Left lobe of liver (tissue), 2 donors: ENCODE measurements at places on chromosomes 1 and 21.

DNA sequence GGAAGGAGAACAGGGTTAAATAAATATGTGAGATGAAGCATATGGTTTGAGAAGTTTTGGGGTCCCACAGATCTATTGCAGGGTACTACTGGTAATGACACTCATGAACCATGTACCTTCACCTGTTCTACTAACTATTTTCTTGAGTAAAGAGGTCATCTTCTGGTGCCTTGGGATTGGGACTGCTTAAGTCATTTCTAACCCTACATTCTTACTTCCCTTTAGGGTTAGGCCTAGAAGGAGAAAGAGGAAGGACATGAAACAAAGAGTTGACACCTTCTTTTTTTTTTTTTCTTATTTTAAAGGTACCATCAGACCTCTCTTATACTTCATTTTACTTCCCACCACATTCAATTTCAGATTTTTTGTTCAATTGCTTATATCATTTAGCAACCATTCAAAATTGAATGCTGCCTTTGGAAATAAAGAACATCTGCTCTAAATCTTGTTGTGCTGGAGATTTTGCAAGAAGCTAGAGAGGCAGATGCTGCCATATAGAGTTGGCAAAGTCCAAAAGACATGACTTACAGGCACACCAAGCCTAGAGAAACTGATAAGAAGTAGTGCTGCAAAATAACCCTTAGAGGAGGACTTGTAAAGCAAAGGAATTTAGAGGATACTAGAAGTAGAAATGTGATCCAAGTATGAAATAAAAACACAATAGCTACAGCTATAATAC, 374.4 kb upstream of the ST6GALNAC5 start:
- DNase-seq, result no peak

- no peak for DNase-seq
These were observed 9.5 kb upstream of the HPDL start for GRCh38 chr1:45317166-45317565.

- no peak for DNase-seq
These were observed 20.0 kb downstream of the YIPF1 start for GRCh38 chr1:53869454-53870117.

GRCh38 chr1:226577401-226578180, 29.0 kb downstream of the STUM start:
- no peak for DNase-seq

DNA sequence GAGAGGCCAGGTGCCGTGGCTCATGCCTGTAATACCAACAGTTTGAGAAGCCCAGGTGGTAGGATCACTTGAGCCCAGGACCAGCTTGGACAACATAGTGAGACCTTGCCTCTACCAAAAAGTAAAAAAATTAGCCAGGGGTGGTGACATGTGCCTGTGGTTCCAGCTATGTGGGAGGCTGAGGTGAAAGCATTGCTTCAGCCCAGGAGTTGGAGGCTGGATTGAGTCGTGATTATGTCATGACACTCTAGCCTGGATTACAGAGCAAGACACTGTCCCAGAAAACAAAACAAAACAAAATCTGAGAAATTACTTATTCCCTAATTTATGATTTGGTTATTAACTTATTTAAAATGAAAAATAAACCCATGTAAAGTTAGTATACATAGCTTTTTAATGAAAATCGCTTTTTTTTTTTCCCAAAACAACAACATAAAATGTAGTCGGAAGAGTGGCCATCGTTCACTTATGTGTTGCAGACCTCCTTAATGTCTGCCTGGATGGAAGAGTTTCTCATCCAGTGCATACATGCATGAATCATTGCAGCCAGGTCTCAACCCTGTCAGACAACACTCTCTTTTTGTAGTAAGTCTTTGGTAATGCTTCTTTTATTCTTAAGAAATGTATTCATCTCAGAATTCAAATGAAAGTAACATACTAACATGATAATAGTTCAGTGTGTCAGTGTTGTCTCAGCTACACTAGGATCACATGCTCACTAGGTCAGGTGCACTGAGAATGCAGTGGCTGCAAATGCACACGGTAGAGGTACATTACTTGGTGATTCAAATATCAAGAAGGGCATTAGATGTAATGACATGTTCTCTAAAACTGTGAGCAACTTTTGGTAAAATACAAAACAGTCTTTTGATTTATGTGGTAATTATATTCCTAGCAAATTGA, 28.0 kb downstream of the ITSN1 start:
- no peak for DNase-seq

DNA sequence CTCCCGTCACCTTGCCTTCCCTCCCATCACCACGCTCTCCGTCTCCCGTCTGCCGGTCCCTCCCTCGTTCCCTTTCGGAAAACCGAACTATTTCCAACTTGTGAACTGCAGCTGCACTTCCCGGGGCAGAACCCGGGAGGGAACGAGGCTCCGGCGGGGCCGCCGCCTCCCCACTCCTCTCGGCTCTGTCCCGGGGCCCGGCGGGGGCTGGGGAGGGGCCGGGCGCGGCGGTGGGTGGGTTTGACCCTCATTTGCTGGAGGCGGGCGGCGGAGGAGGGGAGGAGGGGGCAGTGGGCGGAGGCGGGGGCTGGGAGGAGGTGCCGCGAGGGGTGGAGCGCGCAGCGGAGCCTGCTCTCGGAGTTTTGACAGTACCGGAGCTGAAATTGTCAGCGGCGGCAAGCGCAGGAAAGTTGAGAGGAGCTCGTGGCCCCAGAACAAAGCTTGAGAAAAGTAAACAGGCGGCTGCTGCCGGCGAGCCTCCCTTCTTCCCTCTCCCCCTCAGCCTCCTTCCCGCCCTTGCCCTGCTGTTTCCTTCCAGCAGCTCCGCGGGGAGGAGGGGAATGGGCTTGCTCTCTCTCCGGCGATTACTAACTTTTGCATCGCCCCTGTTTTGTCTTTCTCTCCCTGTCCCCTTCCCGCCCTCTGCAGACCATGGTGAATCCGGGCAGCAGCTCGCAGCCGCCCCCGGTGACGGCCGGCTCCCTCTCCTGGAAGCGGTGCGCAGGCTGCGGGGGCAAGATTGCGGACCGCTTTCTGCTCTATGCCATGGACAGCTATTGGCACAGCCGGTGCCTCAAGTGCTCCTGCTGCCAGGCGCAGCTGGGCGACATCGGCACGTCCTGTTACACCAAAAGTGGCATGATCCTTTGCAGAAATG, 2.9 kb downstream of the LMO4 start:
- DNase-seq, result peak; percentile 85

GRCh38 chr1:240107058-240107684, 15.5 kb downstream of the FMN2 start:
- no peak for DNase-seq

DNA sequence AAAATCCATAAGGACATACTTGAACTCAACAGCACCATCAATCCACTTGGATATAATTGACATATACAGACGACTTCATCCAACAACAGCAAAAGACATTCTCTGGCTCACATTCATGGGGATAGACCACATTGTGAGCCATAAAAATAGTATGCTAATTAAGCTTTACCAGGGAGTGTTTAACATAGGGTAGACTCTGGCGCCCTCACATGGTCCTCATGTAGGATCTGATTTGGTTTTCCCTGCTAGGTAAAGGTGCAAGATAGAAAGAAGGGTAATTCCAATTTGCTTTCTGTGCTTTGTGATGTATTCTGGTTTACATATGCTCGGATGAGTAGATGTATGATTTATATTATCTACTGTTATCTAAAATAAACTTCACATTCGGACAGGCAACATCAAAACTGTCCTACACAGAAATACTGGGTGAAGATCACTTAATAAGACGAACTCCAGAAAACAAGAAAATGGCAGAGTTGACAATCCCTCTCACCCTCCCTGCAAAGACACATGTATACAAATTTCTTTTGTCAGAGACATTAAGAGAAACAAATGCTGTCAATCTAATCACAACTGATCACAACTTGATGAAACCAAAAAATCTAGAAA, 27.7 kb downstream of the CR1L start:
- no peak for DNase-seq
